ENCODE measurements at places on chromosomes 6 and 20.

- DNase-seq = no peak
Measured at GRCh38 chr6:113018351-113019151, 671.4 kb downstream of the RFPL4B start.

DNA sequence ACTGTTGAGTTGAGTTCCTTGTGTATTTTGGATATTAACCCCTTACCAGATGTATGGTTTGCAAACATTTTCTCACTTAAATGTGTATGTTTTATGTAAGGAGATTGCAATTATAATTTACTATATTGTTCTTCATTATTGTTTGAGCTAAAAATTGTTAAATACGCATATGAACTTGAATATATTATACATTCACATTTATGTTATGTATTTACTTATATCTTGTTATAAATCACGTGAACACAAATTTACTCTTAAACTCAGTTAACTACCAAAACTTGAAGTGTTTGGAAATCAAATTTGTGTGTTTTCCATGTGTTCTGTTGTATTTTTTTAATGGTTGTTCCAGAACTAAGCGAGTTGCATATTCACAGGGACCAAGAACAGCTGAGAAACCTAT, 18.3 kb downstream of the CDC40 start:
- no peak for DNase-seq

GRCh38 chr20:20786428-20786827, 74.0 kb upstream of the RALGAPA2 start:
- DNase-seq = peak; percentile 86

- DNase-seq = no peak
Measured at GRCh38 chr6:168333039-168333438, 13.5 kb upstream of the DACT2 start.

DNA sequence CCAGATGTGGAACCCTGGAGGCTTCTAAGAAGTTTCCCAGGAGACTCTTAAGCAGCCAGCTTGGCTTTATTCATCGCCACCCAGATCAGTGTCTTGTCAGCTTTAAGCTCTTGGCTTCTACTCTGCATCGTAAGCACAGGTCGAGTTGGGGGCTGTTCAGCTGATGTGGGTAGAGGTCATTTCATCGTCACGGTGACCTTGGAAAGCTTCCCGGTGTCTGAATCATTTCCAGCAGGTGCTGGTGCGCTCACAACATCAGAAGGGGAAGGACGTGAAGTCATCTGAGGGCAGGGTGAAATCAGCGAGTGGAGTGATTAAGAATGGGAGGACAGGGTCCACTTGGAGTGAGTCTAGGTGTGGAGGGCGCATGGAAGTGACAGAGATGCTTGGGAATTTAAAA, 112.6 kb downstream of the SASH1 start:
- DNase-seq = no peak

DNA sequence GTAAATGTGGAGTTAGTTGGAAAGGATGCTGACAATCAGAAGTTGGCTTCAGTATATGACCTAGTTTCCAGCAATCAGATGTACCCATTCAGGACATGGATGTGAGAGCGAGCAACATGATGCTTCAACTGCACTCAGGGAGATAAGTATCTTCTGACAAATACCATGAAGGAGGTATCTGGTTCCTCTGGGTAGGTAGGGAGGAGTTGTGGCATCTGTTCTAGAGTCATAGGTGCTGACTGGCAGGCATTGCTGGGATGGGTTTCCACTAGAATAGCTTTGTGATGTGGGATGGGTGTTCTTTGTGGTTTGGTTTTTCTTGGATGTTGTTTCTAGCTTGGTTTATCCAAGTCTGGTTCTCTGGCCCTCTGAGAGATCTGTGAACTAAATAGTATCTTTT, 3.9 kb upstream of the REV3L start:
- no peak for DNase-seq

- no peak for DNase-seq
Measured at GRCh38 chr20:42714298-42715141, 475.2 kb downstream of the PTPRT start.

GRCh38 chr6:64694356-64694755, 1012.7 kb downstream of the EYS start:
- no peak for DNase-seq

GRCh38 chr6:16841241-16841640, 80.0 kb upstream of the ATXN1 start:
- DNase-seq = no peak

- DNase-seq = no peak
Measured at GRCh38 chr6:88626460-88626859, 337.0 kb downstream of the RNGTT start.

- peak; percentile 13 for DNase-seq
Measured at GRCh38 chr20:43040427-43040826, 149.3 kb downstream of the PTPRT start.

DNA sequence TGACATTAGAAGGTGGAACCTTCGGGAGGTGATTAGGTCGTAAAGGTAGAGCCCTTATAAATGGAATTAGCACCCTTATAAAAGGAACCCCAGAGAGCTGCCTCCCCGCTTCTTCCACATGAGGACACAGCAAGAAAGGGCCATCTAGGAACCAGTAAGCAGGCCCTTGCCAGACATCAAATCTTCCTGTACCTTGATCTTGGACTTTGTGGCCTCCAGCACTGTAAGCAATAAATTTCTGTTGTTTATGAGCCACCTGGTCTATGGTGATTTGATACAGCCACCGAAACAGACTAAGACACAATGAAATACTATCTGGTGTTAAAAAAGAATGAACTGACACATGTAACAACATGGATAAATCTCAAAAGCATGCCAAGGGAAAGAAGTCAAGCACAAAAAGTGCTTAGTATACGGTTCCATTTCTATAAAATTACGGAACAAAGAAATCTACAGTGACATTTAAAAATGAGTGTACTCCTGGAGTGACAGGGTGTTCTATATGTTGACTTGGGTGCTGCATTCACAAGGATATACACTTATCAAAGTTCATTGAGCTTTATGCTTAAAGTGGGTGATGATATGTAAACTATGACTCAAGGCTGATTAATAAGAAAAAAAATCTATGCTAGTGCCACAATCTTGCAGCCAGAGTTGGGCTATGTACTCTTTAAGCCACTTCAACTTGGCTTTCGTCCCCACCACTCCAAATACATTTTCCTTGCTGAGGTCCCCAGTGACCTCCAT, 18.4 kb downstream of the SERPINB1 start:
- DNase-seq = no peak

GRCh38 chr20:61712688-61713087, 353.0 kb downstream of the TAF4 start:
- DNase-seq = no peak

All from Kasumi-1 (cell line).